ENCODE measurements at places on chromosomes 2 and 18.

GRCh38 chr2:200077838-200078237 lies 122.5 kb downstream of the MAIP1 start:
- no peak for DNase-seq

GRCh38 chr2:111652038-111652437 lies 232.0 kb downstream of the ANAPC1 start:
- no peak for DNase-seq

DNA sequence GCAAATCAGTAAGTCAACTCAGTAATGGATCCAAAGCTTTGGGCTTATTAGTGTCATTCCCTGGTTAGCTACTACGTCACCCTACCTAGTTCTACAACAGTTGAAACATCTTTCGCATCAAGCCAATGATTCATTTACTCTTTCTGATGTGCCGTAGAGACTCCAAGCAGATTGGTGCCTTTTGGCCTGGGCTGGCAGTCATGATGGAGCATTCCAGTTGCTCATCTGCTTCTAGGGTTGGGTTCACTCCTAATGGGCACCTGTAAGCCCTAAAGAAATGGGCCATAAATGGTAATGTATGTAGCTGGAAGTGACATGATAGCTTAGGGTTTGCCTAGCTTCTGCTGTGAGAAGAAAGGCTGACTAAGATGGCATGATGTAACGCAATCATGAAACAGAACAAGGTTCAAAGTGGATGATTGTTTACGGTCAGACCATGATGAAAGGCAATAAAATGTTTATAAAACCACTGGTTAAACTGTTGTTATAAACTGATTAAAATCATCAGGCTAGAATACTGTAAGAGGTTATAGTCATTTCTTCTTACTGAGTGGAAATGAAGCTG lies 20.4 kb upstream of the CCL20 start:
- DNase-seq = no peak

GRCh38 chr2:231362555-231363184 lies 32.8 kb upstream of the B3GNT7 start:
- DNase-seq = no peak

- no peak for DNase-seq
Observed at GRCh38 chr2:186517090-186517489, 31.0 kb downstream of the ZC3H15 start.

DNA sequence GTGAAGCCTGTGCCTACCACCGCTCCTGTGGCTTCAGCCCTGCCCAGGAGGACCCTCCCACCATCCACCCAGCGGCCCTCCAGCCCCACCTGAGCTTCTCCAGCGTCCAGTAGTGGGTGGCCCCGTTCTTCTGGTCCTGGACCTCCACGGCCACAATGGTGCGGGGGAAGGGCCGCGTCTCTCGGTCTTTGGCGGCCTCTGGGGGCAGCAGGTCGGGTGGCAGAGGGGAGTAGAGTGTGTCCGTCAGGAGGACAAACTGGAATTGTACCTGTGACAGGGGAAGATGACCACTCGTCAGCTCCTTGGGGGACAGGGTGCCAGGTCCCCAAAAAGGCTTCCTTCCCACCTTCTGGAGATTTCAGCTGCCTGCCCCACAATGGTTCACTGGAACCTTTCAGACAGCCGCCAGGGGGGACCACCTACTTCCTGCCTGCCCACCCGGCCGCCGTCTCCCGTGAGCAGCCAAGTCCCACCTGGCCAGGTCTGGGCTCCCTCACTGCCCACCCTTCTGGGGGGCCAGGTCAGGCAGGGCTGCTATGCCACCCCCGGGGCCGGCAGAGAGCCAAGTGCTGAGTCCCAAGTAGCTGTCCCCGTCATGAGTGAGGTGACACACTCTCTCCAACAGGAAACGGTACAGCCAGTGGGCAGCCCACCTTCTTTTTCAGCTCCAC lies 59.3 kb downstream of the KIF1A start:
- no peak for DNase-seq

DNA sequence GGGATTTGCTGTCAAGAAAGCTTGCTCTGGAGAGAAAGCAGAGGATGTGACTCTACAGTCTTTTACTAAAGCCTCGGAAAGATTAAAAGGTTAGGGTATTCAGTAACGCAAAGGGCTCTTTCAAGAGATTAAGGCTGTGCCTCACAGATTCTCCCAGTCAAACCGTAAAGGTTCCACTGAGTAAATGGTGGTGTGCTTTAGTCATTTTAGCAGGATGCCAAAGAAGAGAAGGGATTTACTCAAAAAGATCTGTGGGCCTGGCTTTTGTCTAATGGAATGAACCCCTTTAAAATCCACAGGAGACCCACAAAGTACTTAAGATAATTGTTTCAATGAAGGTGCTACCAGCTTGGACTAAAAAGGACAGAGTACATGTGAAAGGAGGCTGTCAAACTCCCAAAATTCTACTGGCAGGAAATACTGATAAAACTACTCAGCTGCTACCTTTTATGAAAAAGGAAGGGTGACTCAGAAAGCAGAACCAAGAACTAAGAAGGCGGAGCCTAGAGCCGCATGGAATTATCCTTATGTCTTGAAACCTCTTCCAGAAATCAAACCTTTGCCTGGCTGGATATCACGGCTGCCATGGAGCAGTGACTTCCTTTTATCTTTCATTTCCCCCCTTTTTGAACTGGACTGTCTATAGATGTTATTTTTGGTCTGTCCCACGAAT lies 670.2 kb upstream of the ZEB2 start:
- no peak for DNase-seq

DNA sequence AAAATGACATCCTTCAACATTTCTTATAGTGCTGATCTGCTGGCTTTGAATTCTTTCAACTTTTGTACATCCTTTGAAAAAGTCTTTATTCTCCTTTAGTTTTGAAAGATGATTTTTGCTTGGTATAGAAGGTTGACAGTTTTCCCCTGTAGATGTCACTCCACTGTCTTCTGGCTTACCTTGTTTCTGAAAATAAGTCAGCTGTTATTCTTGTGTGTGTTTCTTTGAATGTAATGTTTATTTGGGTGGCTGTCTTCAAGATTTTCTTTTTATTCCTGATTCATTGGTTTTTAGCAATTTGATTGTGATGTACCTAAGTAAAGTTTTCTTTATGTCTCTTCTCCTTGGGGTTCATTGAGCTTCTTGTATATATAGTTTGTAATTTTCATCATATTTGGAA lies 47.6 kb downstream of the ACTR3 start:
- no peak for DNase-seq

DNA sequence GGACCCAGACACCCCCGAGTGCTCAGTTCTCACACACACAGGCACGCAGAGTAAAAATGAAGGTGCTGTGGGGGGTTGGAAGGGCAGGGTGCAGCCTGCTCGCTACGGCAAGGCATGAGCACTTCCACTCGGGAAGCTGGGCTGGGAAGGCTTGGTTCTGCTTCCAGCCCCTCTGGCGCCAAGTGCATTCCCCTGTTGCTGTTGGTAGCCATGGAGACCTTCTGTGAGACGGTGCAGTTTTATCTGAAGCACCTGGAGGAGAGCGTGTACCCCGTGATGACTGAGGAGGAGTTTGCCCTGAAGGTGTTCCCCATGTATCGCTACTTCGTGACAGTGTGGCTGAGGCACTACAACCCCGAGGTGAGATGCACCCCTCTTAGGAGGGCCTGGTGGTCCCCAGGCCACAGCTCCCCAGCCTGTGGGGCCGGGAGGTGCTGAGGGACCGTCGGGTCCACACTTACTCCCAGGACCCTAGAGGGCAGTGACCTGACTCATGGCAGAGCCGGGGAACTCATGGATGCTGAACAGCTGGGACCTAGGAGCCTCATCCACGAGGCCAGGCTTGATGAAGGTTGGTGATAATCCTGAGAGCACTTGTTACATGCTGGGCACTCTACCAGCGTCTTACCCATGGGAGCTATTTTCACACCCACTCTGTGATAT lies 15.5 kb downstream of the MROH2A start:
- no peak for DNase-seq

- DNase-seq = peak; percentile 10
Observed at GRCh38 chr2:227238238-227239237, 74.1 kb downstream of the COL4A3 start.

DNA sequence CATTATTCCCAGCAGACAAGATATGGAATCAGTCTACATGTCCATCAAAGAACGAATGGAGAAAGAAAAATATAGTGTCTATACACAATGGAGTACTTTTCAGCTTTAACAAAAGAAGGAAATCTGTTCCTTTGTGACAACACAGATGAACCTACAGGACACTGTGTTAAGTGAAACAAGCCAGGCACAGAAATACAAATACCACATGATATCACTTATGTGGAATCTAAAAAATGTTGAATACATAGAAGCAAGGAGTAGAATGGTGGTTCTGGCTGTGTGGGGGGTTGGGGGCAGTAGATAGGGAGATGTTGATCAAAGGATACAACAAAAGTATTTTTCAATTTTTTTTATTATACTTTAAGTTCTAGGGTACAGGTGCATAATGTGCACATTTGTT lies 347.7 kb upstream of the MAP2 start:
- no peak for DNase-seq

GRCh38 chr2:67871686-67872412 lies 191.0 kb downstream of the C1D start:
- no peak for DNase-seq

DNA sequence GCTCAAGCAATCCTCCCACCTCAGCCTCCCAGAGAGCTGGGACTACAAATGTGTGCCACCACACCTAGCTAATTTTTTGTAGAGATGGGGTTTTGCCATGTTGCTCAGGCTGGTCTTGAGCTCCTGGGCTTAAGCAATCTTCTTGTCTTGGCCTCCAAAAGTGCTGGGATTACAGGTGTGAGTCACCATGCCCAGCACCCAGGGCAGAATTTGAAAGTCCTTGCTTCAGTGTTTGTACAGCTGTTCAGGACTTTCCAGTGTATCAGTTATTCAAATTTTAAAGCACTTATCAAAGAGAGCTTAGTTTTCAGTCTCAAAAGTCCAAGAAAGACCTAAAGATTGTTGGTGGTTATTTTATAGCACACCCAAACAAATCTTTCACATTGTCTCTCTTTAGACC lies 43.6 kb upstream of the VPS54 start:
- DNase-seq = no peak

GRCh38 chr2:130371723-130372054 lies 15.8 kb downstream of the PTPN18 start:
- no peak for DNase-seq

- no peak for DNase-seq
Observed at GRCh38 chr2:210762604-210763588, 206.5 kb downstream of the CPS1 start.

- DNase-seq = no peak
Observed at GRCh38 chr2:168002021-168002553, 245.3 kb downstream of the STK39 start.

- DNase-seq = no peak
Observed at GRCh38 chr2:133405252-133405651, 163.0 kb downstream of the NCKAP5 start.

GRCh38 chr18:2337552-2338141 lies 233.7 kb downstream of the METTL4 start:
- peak; percentile 20 for DNase-seq

DNA sequence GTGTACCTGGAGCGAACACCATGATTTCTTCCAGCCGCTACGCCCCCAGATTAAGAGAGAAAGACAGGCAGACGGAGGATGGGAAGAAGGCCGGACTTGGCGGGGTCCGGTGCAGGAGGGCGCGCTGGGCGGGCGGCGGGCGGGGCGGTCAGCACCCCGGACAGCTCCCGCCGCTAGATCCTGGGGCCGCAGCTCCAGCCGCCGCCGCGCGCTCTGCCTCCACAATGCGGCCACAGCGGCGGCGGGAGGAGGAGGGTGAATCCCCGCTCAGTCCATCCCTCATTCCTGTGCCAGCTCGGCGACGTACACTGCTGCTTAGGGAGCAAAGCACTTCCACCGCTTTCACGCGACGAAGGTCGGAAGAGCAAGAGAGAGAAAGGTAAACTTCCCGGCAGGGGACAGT lies at the start of gene AKAIN1:
Gene AKAIN1 (minus strand): TSS at position 226 of the 403 bp plus-strand sequence. CDS start 204 bp downstream, at position 22.
- no peak for DNase-seq

DNA sequence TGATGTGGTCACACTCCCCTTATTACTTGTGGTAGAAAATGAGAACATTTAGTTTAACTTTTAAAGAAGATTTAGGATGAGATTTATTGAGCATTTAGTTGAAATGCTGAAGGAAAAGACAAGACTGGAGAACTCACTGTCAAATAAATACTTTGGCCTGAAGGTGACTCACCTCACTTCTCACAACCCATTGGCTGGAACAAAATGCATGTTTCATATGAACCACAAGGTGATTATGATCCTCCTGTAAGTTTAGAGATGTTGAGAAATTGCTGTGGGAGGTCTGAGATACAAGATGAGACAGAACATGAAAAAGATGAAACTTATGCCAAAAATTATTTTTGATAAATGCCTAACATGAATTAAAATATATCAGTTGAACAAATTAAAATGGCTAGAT lies 1004.5 kb downstream of the SOCS6 start:
- no peak for DNase-seq

DNA sequence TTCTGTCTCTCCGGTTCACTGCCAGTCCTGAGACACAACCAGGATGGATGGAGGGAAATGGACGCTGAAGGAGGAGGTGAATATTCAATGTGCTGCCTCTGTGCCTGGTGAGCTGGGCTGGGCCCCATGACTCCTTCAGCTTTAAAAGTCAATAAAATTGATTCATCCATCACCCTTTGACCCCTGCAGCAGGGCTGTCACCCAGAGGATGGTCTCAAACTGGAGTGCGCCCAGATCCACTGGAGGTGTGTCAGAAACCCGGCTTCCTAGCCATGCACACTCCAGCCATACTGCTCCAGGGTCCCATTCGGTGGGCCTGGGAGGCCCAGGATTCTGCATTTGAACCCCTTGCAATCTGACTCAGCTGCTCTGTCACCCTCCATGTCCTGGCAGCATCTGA lies 94.1 kb upstream of the BOD1L2 start:
- no peak for DNase-seq

GRCh38 chr18:45518311-45519155 lies 96.7 kb upstream of the SLC14A2 start:
- no peak for DNase-seq

GRCh38 chr2:11719230-11719977 lies 27.0 kb upstream of the LPIN1 start:
- no peak for DNase-seq

GRCh38 chr2:223832241-223832903 lies 5.0 kb downstream of the AP1S3 start:
- no peak for DNase-seq

- no peak for DNase-seq
Observed at GRCh38 chr2:63057249-63058143, 6.9 kb downstream of the OTX1 start.

GRCh38 chr18:36590621-36591580 lies 237.9 kb downstream of the TPGS2 start:
- no peak for DNase-seq

GRCh38 chr2:212595036-212595654 lies 56.5 kb upstream of the ERBB4 start:
- no peak for DNase-seq

DNA sequence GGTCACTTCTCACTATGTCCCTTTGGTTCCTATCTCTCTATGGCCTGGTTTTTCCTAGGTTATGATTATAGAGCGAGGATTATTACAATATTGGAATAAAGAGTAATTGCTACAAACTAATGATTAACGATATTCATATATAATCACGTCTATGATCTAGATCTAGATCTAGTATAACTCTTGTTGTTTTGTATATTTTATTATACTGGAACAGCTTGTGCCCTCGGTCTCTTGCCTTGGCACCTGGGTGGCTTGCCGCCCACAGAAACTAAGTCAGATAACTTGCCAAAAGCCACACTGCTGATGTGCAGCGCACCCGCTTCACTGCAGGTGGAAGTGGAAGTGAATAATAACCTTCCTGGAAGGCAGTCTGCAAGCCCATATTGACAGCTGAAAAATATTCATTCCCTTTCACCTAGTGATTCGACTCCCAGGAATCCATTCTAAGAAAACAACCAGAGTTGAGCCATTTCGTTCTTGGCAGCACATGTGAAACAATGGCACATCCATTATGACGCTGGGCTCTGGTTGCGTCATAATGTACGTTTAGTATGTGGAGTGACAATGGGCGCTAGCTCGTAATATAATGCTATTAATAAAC lies 725 bp upstream of the ANKRD53 start:
- DNase-seq = no peak
